ENCODE measurements at places on chromosomes 2 and 18.

- DNase-seq, result no peak
Observed at GRCh38 chr2:74020702-74021406, 36.1 kb downstream of the TET3 start.

GRCh38 chr2:158459161-158460003 is 2.6 kb downstream of the PKP4 start:
- peak; percentile 18 for DNase-seq

GRCh38 chr2:115294999-115295398 is 852.6 kb downstream of the DPP10 start:
- no peak for DNase-seq

DNA sequence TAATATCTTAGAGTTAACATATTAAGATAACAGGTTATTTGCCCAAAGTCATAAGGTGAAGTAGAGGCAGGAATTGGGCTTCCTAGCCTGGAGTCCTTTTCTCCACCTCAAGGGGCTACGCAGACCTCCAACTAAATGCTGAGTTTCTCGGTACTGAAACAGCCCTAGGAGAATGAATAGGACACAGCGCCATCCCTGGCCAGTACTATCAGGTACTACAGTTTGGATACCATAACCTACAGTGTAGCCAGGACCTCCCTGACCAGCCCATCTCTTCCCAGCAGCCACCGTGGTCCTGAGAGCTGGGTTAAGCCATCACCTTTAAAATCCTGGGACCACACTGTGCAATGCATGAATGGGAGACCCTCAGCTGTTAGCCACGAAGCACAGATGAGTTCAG is 15.7 kb downstream of the CASP8 start:
- no peak for DNase-seq

GRCh38 chr2:152167065-152167464 is 8.5 kb downstream of the STAM2 start:
- peak; percentile 23 for DNase-seq

GRCh38 chr2:86066007-86066578 is 39.6 kb downstream of the POLR1A start:
- DNase-seq, result peak; percentile 10

- no peak for DNase-seq
Observed at GRCh38 chr2:181984814-181985631, 630 bp upstream of the PPP1R1C start.

DNA sequence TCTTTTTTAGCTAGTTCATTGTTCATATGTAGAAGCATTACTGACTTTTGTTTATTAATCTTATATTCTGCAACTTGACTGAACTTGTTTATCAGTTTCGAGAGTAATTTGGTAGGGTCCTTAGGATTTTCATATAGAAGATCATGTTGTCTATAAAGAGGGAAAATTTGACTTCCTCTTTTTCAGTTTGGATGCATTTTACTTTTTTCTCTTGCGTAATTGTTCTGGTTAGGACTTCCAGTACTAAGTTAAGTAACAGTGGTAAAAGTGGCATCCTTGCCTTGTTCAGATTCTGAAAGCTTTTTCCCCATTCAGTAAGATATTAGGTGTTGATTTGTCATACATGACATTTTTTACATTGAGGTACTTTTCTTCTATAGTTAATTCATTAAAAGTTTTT is 726.0 kb downstream of the KCNJ3 start:
- DNase-seq, result peak; percentile 18

DNA sequence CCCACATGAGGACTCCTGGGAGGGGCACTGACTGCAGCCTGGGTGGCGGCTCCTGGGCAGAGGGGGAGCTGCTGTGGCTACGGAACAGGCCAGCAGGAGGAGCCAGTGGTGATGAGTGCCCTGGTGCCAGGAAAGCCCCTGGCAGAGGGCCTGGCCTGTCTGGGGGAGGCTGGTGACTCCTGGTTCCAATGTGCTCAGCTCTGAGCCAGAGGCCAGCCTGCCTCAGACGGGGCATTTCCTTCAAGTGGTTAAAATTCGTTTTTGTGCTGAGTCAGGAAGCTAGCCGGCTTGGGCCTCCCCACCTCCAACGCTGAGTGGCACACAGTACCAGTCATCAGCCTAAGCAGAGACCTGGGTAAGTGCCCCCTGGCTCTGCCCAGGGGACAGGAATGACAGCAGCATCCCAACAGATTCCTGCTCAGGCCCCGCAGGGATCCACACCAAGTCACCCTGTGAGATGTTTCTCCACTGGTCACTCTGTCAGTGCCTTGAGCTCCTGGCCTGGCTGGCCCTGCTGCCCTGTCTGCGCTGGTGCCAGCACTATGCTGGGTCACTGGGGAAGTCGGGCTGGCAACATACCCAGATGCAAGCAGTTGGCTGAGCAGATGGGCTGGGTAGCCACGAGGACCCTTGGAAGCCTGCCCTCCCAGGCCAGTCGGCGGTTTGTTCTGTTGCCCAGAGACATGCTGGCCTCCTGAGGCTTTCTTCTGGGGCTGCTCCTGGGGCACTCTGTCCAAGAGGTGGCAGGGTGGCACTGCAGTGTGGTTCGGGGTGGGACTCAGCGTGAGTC is 7.1 kb upstream of the KLF11 start:
- peak; percentile 82 for DNase-seq

DNA sequence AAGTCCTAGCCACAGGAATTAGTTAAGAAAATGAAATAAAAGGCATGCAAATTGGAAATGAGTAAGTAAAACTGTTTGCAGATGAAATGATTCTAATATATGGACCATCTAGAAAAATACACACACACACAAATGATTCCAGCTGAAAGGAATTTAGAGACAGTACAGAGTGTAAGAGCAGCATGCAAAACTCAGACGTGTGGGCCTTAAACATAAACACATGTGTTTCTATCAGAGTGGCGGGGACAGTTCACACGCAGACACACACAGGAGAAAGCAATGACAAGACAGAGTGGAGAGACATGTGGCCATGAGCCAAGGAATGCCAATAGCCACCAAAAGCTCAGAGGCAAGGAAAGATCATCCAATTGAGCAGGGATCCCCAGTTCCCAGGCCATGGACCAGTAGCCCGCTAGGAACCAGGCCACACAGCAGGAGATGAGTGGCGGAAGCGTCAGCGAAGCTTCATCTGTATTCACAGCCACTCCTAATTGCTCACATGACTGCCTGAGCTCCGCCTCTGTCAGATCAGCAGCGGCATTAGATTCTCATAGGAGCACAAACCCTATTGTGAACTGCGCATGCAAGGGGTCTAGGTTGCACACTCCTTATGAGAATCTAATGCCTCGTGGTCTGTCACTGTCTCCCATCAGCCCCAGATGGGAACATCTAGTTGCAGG is 155.4 kb downstream of the ARL4C start:
- DNase-seq, result no peak

DNA sequence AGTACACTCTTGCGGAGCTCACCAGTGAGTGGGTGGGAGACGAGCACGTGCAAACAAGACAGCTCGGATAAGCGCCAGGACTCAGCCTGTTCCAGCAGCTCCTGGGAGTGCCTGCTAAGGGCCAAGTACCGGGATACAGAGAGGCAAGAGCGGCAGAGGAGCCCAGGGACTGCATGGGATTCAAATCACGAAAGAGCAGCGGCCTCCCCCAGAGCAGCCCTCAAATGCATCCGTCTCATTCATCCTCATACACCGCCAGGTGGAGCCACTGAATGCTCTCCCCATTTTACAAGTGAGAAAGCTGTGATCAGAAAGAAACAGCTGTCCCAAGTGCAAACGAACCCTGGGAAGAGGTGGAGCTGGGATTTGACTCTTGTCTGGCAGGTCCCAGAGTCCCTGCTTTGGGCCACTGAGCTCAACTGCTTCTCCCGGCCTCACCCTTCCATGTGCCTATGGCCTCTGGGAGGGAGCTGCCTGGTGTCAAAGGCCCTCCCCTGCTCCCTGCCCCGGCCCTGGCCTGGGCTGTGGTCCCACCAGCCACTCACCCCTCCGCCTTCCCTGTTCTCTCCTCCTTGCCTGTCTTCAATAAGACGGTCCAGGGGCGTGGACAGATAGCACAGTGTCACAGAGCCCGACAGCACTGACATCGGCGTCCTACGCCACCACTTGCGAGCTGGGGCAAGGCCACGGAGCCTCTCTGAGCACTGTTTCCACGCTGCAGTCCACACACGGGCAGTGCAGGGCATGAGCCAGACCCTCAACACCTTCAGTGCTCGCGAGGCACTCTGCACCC is 72.8 kb upstream of the TAF1B start:
- peak; percentile 79 for DNase-seq

- peak; percentile 33 for DNase-seq
Observed at GRCh38 chr2:147045113-147045512, 799.7 kb upstream of the ACVR2A start.

- no peak for DNase-seq
Observed at GRCh38 chr2:6970976-6971480, 53.8 kb downstream of the RNF144A start.
